Activated CD8-positive, alpha-beta memory T cell treated with anti-CD3 and anti-CD28 coated beads, Interleukin-2, amount 50 U/mL, for 4 hours (primary cell): ENCODE measurements at places on chromosomes 4 and X.

- DNase-seq, result no peak
Observed at GRCh38 chrX:84189125-84189524, 1.1 kb upstream of the RPS6KA6 start.

DNA sequence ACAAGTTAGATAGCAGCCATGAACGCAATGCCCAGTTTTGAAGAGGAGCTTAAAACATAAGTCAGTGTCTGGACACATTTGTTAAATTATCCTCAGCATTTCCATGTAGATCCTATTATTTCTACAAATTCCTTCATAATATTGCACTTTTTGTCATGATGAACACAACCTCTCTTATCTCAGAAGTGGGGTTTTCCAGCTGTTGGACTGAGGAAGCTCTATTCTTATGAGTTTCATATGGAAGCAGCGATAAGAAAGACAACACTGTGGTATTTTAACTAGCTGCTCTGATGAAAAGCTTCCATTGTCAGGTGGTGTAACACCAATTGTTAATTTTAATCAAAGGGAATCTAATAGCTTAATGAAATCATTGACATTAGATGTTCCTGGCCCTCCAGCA lies 308.7 kb downstream of the GBA3 start:
- DNase-seq, result no peak

GRCh38 chrX:526295-527224 lies 104.0 kb upstream of the SHOX start:
- DNase-seq, result no peak

- DNase-seq, result no peak
Observed at GRCh38 chr4:127844601-127845116, 36.0 kb upstream of the PLK4 start.

DNA sequence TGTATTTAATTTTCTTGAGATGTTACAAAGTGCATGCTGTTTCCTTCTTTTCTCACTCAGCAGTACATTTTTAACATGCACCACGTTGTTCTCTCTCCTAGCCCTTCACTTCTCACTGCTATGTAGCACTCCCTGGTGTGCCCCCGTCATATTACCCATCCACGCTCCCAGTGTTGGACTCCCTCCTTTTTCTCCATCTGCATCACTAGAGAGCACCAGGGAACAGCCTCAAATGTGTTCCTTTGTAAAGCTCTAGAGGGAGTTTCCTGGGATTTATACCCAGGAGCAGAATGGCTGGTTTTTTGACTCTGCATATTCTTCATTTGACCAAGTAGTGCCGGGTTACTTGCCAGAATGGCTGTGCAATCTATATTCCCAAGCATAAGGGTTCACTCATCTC lies 240.3 kb upstream of the ANXA3 start:
- no peak for DNase-seq
